ENCODE measurements at places on chromosomes 16 and 17.
A peak's percentile ranks its signal among the peaks of the same experiment; 100 is the strongest.

GRCh38 chr17:80899402-80900268 is 92.0 kb upstream of the CHMP6 start:
- peak; percentile 82 for DNase-seq

DNA sequence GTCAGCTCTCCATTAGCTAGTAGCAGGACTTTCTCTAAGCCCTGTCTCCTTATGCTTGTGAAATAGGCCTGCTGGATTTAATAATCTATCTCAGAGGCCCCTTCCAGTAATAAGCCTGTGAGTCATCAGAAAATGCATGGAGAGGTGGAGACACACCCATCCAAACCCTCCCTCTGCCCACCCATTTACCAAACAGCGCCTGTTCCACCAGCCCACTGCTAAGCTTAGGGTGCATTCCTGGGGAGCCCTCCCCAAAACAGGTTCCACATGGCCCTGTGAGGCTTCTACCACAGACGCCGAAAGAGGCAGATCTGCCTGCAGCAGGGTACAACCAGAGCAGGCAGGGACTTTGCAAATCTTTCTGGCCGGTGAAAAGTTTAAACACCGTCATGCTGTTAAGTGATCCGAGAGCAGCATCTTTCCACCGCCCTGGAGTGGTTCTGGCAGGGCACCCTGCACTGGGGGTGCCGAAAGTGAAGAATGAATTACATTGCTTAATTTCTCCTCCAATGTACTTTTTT is 99.3 kb downstream of the GAS7 start:
- DNase-seq = no peak

- no peak for DNase-seq
Observed at GRCh38 chr16:10993649-10994048, 49.3 kb downstream of the CLEC16A start.

- no peak for DNase-seq
Observed at GRCh38 chr17:29577001-29577370, 8.5 kb downstream of the TP53I13 start.

DNA sequence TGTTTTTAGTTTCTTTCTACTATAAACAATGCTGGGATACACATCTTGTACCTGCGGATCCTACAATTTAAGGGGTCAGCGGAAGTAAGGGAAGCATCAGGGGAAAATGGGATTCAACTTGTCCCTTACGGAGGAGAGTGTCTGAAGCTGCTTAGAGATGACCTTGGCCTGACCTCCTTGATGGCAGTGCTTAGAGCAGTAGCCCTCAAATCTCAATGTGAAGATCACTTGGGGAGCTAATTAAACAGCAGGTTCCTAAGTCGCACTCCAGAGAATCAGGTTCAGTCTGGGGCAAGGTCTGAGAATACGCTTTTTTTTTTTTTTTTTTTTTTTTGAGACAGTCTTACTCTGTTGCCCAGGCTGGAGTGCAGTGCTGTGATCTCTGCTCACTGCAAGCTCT is 9.6 kb upstream of the METTL16 start:
- no peak for DNase-seq

DNA sequence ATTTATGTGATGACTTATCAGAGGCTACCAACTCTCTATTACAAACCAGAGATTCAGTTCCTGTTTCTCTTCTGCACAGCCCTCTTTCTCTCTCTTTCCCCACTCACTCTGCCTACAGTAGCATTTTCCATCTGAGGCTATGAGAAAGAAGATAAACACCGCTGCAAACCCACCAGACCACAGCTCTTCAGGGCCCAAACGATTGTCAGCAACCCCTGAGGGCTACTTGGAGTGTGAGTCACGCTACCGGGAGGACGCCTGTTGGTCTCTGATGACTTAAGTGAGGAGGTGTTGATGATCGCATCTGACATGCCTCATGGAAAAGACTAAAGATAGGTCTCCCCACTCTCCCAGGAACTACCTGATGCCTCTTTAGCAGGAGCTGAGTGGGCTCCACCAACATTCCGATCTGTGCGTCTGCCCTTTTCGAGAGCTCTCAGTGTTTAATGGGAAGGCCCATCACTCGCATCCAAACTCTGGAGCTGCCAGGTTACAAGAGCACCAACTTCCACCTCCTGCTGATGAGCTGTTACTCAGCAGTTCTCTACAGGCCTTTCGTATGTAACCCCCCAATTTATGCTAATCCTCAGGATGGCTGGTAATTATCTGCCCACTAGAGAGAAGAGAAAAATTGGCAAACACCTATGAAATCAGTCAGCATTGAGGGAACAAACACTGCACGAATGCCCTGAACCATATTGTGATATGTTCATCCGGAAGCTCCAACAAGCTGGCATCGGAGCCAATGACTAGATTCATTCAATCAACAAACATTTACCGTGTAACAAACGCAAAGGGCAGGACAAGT is 9.2 kb downstream of the GRIN2A start:
- DNase-seq = no peak

DNA sequence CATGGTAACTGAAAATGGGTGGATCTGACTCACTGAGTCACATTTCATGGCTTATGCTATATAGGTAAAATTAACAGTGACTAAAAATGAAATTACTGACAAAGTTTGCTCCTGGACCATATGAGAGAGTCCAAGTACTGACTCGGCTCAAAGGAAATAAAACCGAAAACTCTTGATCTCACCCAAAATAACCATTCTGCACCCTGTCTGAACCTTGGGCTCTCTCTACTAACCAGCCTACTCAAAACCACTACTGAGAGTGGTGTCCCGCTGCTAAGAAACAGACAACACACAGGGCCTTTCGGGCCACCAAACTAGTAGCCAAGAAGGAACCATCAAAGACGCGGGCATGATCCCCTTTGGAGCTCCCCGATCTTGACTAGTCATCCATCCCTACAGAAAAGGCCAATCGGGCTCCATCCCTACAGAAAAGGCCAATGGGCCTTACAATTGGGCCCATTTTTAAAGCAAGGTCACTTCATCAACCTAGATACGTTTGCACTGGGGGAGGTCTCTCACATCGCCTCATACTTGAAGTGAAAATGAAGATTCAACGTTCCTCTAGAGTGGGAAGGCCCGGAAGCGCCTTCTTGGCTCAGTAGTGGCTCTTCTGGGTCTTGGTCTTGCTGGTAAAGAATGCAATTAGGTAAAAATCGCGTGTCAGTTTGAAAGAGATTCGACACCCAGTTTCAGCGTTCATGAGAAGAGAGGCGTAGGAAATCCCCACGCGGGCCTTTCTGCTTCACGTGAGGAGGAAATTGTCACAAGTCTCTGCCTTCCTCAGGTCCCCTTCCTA is 720 bp upstream of the ZPBP2 start:
- DNase-seq = no peak

DNA sequence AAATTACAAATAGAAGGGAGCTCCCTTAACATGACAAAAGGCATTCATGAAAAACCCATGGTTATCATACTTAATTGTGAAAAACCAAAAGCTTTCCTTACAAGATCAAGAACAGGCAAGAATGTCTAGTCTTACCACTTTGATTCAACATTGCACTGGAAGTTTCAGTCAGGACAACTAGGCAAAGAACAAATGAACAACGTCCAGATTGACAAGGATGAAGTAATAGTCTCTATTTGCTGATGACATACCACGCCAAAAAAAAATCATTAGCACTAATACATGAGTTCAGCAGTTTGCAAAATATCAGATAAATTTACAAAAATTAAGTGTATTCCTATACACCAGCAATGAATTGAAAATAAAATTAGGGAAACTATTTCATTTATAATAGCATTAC is 200.2 kb downstream of the TOX3 start:
- no peak for DNase-seq

- DNase-seq = no peak
Observed at GRCh38 chr17:29612404-29613280, 10.1 kb downstream of the CORO6 start.

- DNase-seq = peak; percentile 26
Observed at GRCh38 chr17:7001318-7001961, 5.6 kb downstream of the ALOX12 start.

- peak; percentile 26 for DNase-seq
Observed at GRCh38 chr17:35345926-35346771, 27.3 kb downstream of the SLFN11 start.

GRCh38 chr17:31425282-31426040 is 34.0 kb downstream of the RAB11FIP4 start:
- DNase-seq = no peak

DNA sequence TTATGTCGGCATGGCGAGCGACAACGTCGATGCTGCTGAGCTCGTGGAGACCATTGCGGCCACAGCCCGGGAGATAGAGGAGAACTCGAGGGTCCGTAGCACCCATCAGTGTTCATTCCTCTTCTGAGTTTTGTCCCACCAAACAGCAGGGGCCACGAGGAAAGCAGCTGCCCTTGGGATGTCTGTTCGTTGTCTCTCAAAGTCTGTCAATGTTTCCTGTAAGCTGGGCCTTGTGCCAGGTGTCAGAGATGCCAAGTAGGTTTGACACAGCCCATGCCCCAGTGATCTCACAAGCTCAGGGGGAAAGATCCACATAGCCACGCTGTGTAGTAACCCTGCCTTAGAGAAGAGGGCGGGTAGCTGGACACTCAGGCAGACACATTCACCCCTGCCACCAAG is 22.6 kb downstream of the NTAN1 start:
- no peak for DNase-seq

GRCh38 chr17:30939051-30939689 is 17.4 kb downstream of the ADAP2 start:
- DNase-seq = no peak

- DNase-seq = no peak
Observed at GRCh38 chr16:70429888-70430666, 8.8 kb downstream of the ST3GAL2 start.

- no peak for DNase-seq
Observed at GRCh38 chr16:81437865-81438264, 6.7 kb upstream of the CMIP start.

DNA sequence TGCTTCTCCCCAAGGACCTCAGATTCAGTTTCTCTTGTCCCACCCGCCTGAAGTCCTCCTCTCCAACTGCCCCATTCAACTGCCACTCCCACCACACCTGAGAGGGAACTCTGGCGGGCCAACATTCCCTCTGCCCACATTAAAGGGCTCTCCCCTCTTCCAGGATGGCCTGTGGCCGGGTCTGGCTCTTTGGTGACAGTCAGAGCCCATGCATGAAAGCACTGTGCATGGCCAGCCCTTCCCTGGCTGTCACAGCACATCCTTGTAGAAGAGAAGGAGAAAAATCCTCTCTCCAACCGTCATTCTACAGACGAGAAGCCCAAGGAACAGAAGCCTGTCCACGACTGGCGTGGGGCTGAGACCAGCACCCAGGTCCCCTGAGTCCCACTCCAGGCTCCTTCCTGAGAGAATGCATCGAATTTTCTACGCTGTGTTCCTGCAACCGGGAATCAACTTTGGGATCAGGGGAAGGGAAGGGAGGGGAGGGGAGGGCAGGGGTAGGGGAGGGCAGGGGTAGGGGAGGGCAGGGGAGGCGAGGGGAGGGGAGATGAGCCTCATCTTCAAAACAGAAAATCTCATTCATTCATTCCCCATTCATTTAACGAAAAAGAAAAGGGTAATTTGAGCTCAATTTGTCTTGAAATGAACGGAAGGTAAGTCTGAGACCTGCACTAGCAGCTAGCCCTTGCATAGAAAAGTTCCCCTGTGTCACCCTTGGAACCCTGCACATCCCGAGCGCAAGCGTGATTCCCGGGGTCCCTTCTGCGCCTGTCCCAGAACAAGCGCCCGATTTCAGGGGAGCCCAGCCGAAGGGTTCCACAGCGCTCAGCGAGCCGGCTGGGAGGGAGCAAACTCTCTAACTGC is at the start of gene ABCC12:
Gene ABCC12, minus strand, starts transcription at position 68 of the 864 bp plus-strand sequence. CDS start 9,569 bp downstream, outside the sequence.
- DNase-seq = no peak

GRCh38 chr16:4917117-4917516 is 19.8 kb downstream of the PPL start:
- no peak for DNase-seq

- DNase-seq = no peak
Observed at GRCh38 chr17:70120425-70120824, 45.4 kb downstream of the KCNJ16 start.

GRCh38 chr16:76114681-76115080 is 162.5 kb upstream of the CNTNAP4 start:
- DNase-seq = no peak

DNA sequence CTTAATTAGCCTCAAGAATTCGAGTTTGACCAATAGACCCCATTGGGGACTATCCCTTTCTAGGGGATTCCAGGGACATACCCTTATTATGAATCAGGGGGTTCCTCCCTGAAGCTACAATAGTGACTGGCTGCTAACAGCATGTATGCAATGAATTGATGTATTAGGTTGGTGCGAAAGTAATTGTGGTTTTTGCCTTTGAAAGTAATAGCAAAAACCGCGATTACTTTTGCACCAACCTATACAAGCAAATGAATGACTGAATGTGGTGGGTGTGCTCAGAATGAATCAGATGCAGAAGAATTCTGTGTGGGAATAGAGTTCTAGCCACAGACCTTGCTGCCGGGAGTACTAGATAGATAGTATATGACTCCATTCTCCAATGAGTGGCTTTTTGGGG is 76.7 kb downstream of the HLF start:
- DNase-seq = no peak

- DNase-seq = no peak
Observed at GRCh38 chr16:58502217-58502921, 2.4 kb downstream of the NDRG4 start.

DNA sequence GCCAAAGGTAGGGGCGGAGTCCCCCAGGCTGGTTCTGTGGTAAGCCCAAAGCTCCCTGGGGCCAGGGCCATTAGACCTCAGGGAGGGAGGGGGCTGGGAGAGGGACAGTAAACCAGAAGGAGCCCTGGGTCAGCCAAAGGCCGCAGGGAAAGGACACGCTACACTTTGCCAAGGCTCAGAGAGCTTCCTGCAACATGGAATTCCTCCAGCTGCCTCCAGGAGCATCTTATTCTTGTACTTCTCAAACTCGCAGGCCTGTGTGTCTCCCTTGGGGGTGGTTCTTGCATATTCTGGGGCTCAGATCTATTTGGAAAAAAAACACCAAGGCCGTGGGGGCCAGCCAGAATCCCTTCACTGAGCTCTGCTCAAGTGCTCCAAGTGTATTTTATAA is 25.1 kb downstream of the AKAP1 start:
- DNase-seq = no peak

DNA sequence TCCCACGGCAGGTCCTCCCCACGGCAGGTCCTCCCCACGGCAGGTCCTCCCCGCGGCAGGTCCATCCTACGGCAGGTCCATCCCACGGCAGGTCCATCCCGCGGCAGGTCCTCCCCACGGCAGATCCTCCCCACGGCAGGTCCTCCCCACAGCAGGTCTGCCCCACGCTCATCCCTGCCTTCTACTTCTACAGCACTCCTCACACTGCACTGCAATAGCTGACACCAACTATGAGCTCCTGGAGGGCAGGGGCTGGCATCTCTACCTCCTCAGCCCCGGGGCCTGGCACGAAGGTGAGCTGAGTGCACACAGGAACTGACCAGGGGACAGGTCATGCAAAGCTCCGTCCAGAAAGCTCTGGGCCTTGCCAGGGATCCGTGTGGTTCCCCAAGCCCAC is 45.3 kb downstream of the RPH3AL start:
- DNase-seq = no peak

GRCh38 chr16:58684001-58684353 is 593 bp downstream of the SLC38A7 start:
- no peak for DNase-seq

- DNase-seq = no peak
Observed at GRCh38 chr17:68775318-68775717, 174.2 kb upstream of the FAM20A start.
